ENCODE measurements at places on chromosomes 7 and 10.

DNA sequence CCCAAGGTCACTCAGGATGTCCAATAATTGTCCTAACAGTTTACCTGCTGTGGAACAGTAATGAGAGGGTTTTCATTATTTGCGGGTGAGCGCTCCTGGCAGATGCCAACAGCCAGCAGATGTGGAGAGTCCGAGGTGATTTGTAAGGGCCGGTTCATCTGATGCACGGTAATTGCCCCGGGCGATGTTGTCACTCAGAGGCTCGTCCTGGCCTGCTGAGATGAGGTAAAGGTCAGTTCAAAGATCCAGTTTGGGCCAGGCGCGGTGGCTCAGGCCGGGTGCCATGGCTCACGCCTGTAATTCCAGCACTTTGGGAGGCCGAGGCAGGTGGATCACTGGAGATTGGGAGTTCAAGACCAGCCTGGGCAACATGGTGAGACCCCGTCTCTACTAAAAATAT, 16.9 kb downstream of the LHPP start:
- DNase-seq, result no peak

- no peak for DNase-seq
Measured at GRCh38 chr10:113562069-113562468, 9.2 kb downstream of the HABP2 start.

GRCh38 chr10:89002226-89002978, 11.8 kb downstream of the FAS start:
- no peak for DNase-seq

- no peak for DNase-seq
Measured at GRCh38 chr7:98719396-98719795, 102.3 kb downstream of the NPTX2 start.

DNA sequence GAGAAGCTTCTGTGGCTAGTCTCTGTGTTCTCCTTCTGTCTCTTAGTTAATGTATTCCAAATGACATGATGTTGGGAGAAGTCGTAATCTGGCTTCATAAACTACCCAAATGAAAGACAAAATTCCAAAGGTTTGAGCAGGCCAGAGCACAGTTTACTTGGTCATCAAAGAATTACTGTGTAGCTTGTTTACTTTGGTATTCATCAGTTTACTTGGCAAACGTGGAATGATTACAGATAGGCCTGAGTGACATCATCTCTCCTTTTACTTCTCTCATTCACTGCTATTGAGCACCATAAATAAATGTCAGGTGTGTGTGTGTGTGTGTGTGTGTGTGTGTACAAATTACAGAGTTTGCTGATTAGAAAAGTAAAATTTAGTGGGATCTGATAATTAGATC, 327.3 kb downstream of the PHTF2 start:
- DNase-seq, result no peak

- DNase-seq, result no peak
Measured at GRCh38 chr7:40622941-40623501, 488.2 kb downstream of the SUGCT start.

DNA sequence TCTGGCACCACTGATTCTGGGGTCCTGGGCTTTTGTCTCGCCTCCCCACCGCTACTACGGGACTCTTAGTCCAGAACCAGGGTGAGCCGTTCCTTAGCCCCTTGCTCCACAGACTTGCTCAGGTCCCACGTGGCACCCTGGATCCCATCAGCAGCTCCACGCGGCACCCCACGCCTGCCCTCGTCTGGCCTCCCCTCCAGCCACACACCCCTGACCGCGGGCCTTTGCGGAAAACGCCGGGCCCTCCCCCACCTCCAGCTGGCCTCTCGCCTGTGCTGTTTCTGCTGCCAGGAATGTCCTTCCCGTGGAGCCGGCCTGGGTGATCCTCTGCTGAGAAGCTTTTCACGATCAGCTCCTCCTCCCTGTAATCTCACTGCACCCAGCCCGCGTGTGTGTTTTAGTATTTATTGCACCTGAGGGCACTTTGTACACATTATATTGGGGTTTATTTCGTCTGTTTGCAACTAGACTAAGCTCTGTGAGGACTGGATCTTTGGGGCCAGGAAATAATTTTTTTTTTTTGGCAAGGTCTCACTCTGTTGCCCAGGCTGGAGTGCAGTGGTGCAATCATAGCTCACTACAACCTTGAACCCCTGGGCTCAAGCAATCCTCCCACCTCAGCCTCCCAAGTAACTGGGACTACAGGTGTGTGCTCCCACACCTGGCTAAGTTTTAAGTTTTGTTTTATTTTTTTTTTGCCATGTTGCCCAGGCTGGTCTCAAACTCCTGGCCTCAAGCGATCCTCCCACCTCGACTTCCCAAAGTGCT, 10.5 kb upstream of the TTYH3 start:
- no peak for DNase-seq

DNA sequence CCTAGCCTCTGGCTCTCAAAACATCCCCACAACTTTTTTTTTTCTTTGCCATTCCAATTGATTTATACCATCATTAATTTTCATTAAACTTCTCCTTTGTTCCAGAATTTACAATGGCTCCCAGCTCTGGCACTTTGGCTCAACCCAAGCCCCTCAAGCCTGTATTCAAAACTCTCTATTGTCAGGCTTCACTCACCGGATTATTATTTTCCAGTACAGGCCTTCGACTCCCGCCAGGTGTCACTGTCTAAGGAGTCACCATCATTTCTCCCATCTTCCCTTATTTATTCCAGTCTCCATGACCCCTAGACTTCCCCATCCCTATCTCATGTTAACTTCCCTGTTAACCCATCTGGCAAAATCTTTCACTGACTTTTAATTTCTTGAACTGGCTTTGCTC, 67.8 kb downstream of the HIPK2 start:
- DNase-seq, result no peak

- no peak for DNase-seq
Measured at GRCh38 chr7:42877862-42878261, 34.0 kb downstream of the C7orf25 start.

All from NCI-H1105 (cell line).